ENCODE measurements at places on chromosomes 7 and 10.

GRCh38 chr7:2313450-2314208 is 612 bp downstream of the SNX8 start:
- no peak for DNase-seq

DNA sequence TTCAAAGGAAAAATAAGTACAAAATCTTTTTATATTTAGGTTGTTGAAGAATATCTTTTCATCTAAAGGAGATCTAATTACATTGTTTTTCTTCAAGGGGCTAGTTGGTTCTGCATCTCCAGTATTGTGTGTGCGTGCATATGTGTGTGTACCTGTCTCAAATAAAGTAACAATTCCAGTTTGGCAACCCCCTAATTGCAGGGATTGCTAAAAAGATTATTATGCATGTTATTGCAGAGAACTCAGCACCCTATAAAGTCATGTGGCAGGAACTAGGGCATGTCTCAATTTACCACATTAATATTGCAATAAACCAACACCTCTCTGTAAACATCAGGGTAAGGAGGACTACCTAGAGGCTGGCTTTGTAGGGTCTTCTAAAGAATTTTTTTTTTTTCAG is 37.0 kb downstream of the MRPS33 start:
- DNase-seq, result peak; percentile 44

GRCh38 chr10:110260746-110261477 is 43.8 kb downstream of the SMNDC1 start:
- DNase-seq, result no peak

- no peak for DNase-seq
These were observed 789.0 kb downstream of the PHTF2 start for GRCh38 chr7:78587443-78588044.

GRCh38 chr7:42527004-42527403 is 290.0 kb upstream of the GLI3 start:
- DNase-seq, result no peak

DNA sequence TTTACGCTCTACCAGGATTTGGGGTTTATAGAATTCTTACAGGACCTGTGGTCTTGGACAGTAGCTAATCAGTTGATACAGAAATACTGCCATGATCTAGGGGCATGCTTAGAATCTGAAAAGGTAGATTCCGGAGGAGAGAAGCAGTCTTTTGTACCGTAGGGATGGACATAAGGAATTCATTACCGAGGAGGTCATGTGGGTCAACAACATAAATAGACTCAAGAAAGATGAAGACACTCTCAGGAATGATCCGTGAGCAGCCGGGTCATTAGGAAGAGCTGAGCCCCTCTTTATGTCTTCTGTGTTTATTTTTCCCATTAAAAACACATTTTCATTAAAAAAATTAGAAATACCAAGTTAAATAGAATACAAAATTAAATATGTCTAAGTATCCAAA is 160.1 kb upstream of the TNS3 start:
- no peak for DNase-seq

GRCh38 chr10:42960491-42960990 is 116.3 kb upstream of the RET start:
- no peak for DNase-seq

GRCh38 chr10:2978111-2978510 is 89.2 kb upstream of the PFKP start:
- DNase-seq, result peak; percentile 61

GRCh38 chr7:25359471-25360059 is 131.3 kb upstream of the NPVF start:
- DNase-seq, result peak; percentile 43

DNA sequence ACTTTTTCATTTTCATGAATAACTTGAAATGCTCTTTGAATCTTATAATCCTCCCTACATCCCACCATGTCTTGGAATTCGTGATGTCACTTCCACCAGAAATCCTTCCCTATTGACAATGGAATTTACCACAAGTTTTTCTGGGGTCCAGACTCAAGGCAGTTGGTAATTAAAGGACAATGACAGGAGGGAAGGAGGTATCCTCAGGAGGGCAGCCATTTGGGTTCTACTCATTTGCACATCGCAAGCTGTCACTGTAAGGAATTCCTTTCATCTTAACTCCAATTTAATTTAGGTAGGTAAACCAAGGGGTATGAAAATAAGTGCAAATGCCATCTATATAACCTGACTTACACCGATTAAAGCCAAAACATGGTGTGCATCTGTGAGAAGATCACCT is 21.9 kb downstream of the LRRC17 start:
- no peak for DNase-seq

DNA sequence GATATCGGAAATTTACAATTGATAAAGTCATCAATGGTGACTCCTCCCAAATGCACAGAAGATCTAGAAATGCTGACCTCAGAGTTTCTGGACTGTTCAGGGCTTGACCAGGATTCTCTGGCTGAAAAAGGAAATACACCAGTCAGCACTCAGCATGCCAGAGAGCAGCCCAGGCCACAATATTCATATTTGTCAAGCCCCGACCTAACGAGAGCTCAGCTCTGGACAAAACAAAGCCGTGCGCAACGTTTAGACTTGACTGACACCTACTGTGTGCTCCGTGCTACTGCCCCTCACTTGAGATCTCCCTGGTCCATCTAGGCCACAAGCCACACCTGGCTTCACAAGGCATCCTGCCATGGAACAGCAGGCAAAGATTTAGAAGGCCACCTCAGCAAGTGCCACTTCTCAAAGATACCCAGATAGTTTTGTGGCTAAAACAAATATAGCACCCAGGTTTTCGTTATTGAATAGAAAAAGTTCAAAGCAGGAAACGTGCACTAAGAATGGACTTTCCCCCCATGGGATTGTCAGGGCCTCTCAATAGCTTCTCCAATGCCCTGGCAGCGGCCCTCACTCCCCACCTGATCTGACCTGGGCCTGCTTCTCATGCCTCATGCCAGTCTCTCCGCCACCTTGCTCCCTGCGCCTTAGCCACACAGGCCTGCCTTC is 218.3 kb downstream of the FAM107B start:
- DNase-seq, result no peak

DNA sequence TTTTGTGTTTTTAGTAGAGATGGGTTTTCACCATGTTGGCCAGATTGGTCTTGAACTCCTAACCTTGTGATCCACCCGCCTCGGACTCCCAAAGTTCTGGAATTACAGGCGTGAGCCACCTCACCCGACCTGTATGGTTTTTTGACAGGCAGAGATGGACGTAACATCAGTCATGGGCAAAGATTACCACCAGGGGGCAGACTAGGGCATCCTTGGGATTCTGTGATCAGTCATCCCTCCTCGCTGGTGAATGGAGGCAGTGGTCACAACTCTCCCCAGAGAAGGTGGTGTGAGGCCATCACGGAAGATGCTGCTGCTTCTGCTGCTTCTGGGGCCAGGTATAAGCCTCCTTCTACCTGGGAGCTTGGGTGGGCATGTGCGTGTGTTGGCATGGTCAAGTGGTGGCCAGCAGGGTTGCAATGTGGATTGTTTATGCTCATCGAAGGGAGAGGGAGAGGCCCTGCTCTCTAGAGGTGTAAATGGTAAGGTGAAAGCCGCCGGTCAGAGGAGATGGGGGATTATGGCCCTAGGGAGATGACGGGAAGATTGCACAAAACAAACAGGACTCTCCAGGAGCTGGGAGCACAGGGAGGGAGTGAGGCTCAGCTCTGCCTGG is 122.7 kb upstream of the PRSS1 start:
- DNase-seq, result peak; percentile 32

- no peak for DNase-seq
These were observed 121.7 kb downstream of the ATRNL1 start for GRCh38 chr10:115214829-115215228.

GRCh38 chr10:81027223-81027622 is 489.5 kb downstream of the SH2D4B start:
- no peak for DNase-seq

DNA sequence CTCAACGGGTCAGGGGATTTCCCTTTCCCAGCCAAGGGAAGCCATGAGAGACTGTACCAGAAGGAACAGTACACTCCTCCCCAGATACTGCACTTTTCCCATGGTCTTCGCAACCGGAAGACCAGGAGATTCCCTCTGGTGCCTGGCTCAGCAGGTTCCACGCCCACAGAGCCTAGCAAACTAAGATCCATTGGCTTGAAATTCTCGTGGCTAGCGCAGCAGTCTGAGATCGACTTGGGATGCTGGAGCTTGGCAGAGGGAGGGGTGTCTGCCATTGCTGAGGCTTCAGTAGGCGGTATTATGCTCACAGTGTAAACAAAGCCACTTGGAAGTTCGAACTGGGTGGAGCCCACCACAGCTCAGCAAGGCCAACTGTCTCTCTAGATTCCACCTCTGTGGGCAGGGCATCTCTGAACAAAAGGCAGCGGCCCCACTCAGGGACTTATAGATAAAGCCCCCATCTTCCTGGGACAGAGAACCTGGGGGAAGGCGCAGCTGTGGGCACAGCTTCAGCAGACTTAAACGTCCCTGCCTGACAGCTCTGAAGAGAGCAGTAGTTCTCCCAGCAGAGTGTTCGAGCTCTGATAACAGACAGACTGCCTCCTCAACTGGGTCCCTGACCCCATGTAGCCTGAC is 29.6 kb downstream of the SLC16A12 start:
- no peak for DNase-seq

Data from NCI-H2171 treated with DMSO at 0.1 percent for 48 hours (cell line).